ENCODE measurements at places on chromosomes 13 and 19.

DNA sequence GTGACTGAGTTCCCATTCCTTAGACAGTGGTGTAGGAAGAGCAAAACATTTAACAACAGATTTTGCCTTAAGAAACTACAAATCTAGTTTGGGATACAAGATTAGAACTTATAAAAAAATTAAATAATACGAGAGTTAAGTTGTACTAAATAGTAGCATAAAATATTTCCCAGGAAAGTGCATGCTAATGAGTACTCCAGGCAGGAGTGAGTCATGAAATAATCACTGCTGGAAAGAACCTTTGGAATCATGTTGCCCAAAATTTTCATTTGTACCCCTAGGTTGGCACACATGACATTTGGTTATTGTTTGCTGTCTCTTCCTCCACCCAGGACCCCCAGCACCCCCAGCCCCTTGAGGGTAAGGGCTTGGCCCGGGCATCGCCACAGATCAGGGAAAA is 26.3 kb upstream of the KL start:
- no peak for DNase-seq

DNA sequence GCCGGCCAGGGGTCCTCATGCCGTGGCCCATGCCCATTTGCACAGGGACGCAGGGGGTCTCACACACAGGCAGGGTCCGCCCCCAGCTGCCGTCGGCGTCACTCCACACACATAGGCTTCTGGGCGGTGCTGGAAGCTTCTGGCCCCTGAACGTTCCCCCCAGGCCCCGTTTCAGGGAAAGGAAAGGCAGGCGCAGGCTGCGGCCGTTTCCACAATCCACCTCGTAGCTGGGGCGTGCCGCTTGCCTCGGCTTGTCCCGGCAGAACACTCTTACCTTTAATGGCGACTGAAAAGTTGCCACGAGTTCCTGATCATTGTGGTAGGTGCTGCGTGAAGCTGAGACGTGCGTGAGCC is 53.4 kb downstream of the MCF2L start:
- DNase-seq = no peak

DNA sequence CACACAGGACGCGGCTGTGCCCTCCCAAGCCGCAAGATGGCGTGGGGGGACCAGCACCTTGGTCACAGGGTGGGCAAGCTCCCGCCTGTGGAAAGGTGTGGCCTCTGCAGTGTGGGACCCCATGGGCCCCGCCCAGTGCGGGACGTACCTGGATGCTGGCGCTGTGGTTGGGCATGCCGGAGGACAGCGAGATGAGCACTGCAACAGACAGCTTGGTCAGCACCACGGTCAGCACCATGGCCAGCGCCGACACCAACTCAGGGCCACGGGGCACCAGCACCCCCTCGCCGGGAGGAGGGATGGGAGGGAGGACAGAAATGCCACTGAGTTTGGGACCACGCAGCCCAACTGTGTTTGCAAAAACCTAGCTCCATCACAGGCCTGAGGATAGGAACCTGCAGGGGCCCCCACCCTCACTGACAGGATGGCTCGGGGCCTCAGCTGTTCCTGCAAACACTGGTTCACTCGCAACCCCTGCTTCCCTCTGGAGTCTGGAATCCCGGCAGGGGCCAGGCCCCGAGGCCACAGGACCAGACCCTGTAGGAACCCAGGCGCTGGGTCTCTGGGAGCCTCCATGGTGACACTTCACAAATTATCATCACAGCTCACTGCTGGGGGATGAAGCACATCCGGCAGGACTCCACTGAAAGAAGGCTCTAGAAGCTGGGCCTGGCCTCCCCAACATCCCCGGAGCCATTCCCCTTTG is 27.1 kb downstream of the IZUMO4 start:
- no peak for DNase-seq

GRCh38 chr19:41050426-41050825 is 37.8 kb upstream of the CYP2A13 start:
- DNase-seq = no peak

- no peak for DNase-seq
Observed at GRCh38 chr19:19650331-19650730, 6.9 kb upstream of the GMIP start.

DNA sequence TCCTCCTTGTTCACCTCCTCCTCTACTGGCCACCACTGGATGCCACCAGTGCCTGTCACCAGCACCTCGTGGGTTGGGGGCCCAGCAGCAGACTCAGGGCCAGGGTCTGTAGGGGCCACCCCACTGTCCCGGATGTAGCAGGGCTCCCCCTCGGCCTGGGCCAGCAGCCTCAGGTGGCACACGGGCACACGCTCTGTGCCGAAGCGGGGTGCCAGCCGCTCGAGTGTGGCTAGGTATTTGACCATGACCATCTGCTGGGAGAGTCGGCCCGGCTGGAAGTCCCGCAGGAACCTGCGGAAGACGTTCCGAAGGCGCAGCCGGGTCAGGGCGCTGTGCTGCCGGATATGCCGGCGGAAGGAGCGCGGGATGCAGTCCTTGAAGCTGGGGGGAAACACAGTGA is 14.9 kb downstream of the TYK2 start:
- no peak for DNase-seq

DNA sequence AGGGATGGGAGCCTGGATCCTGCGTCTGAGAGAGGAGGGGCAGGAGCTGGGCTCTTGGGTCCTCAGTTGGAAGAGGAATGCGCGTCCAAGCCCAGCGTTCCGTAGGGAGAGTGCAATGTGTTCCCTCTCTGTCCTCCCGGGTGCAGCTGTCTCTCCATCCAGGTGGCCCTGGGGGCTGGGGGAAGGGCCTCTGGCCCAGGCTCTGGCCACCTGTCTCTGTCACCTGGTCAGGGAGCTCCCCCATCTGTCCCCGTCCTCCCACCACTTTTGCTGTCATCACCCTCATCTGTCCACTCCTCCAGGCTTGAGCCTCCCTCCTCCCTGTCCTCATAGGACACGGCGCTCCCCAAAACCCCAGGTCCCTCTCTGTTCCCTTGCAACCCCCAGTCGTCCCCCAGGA is 3.7 kb upstream of the SBK2 start:
- no peak for DNase-seq

DNA sequence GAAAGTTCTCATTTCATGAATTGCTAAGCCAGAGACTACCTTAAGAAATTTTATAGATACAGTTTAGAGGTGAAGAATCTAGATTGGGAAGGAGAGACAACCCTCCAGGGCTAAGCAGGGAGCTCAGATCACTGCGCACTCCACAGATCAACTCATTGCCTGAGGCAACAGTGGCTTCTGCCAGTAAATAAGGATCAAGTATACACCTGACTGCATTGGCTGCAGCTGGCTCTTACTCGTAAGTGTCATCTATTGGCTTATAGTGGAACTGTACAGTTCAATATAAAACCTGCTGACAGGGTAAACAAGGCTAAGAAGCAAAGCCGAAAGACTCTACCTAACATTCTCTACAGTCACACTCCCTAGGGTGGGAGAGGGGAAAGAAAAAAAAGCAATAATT is 18.0 kb upstream of the C1QTNF9B start:
- DNase-seq = no peak

DNA sequence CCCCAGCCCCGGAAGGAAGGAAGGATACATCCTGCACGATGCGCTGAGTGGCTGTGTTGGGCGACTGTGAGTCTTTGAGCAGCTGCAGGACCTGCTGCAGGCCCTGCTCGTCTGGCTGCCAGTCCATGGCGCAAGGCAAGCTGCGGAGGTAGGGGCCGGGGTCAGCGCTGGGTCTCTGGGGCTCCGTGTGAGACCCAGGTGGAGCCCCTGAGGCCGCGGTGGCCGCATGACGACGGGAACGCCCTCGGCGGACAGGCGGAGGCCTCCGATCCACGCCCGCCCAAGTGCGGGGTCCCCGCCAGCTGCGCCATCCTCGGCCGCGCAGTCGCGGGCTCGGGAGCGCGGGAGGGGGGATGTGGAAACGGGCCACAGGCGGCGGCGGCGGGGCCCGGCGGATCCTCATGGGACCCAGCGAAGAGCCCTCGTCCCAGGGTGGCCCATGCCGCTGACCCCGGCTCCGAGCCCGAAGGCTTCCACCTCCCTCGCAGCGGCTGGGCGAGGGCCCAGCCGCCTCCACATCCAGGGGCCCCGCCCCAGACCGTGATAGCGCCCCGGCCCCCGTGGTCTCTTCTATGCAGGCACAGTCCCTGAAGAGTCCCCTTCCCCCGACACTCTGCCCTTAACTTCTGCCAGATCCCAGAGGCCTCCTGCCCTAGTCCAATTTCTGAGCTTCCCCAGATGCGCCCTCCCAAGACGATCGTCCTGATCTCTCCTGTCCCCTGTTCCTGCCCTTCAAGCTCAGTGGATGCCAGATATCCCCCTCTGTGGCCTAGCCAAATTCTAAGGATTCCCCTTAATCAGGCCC is 2.7 kb downstream of the TNPO2 start:
- DNase-seq = no peak

- DNase-seq = no peak
Observed at GRCh38 chr19:38267761-38268483, 3.5 kb downstream of the SPINT2 start.

- no peak for DNase-seq
Observed at GRCh38 chr19:45404557-45405434, at the start of gene PPP1R13L. PPP1R13L (minus strand) TSS chr19:45405069; CDS start chr19:45398318, 6,751 bp downstream.

DNA sequence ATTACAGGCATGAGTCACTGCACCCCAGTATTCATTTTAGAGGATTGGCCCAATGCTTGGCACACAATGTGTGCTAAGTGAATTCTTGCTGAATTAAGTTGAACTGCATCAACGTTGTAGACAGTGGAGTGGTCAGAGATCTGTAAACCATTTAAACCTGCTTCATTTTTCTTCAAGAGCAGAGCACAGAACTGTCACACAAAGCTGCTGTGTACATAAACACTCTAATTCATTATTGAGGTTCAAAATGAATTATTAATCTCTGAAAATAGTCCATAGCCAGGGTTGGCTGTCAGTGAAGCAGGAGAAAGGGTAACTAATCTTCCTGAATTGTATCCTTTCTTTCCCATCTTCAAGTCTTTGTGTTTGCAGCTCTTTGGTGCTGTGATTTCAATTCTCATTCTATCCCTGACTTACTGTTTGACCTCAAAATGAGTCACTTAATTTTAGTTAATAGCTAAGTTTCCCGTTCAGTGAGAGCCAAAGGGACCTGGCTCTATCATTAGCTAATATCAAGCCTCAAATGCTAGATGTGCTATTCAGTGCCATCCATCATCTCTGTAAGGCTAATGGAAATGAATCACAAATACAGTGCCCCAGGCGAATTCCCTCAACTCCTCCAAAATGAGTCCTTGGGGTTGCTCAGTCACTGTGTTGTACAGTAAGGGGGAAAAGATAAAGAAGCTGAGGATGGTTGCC is 77.0 kb upstream of the TSC22D1 start:
- DNase-seq = no peak

- no peak for DNase-seq
Observed at GRCh38 chr19:19226663-19227062, 14.9 kb downstream of the NCAN start.

DNA sequence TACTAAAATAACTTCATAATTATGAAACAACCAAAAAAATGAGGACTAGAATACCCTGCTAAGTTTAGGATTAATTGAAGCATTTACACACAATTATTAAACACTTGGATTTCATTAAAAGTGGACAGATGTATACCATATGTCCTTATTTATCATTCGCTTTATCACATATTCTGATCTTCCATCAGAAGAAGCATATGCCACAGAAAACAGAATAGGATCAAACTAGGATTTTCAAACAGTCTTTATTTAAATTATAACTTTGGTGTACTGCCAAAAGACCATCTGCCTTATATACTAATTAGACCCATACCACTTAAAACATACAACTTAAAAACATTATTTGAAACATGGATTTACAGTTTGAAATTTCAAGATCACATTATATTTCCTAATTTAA is 727.1 kb upstream of the KLHL1 start:
- no peak for DNase-seq

DNA sequence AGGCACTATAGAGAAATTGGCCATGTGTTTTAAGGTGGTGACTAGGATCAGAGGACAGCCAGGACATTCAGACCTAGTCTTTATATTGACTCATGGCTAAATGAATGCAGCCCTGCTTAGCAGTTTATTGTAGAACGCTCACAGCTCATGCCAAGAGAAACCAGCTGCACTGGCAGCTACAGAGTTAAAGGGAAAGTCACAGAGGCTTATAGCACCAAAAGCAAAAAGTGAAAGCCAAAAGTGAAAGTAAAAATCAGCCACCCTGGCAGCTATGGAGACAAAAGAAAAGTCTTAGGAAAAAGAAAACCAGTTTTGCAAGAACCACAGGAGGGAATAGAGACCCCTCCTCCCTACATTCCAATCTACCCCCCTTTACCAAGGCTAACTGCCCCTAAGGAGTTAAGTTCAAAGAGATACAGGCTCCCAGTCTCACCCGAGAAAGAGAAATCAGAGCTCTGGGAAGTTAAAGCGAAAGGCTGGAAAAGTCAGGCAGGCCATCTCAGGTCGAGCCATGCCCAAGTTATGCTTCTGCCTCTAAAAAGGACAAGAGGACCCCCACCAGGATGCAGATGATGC is 99.0 kb downstream of the ZNF429 start:
- no peak for DNase-seq

- no peak for DNase-seq
Observed at GRCh38 chr13:30253830-30254229, 53.5 kb downstream of the KATNAL1 start.

DNA sequence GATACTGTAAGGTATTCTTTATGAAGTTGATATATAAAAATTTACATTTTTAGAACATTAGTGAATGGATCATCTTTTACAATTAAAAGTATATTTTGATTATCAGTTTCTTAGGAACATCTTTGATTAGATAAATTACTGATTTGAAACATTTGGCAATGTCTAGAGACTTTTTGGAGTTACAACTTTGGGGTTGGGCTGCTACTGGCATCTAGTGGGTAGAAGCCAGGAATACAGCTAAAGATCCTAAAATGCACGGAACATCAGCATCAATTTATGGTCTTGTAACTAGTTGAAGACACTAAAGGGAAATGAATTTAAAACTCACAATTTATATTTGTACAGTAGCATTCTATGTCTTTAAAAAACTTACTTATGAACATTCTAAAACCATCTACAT is 19.9 kb downstream of the POMP start:
- no peak for DNase-seq

- no peak for DNase-seq
Observed at GRCh38 chr19:41445575-41445974, 2.6 kb downstream of the ERICH4 start.

DNA sequence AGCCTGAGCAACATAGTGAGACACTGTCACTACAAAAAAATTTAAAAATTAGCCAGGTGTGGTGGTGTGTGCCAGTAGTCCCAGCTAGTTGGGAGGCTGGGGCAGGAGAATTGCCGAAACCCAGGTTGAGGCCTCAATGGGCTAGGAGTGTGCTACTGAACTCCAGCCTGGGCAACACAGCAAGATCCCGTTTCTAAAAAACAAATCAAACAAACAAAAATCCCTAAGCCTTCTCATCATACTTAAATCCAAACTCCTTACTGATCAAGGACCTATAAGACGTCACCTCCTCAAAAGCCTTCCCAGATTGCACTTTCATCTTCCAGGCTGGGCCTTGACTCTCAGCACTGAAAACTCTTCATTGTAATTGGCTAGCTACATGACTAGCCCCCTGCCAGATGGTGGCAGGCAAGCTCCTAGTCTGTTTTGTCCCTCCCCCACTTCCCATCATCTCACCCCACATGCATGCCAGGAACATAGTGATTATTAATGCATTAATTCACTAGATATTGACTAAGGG is 17.5 kb upstream of the NANOS3 start:
- no peak for DNase-seq
